Body of pancreas (tissue), 4 donors: ENCODE measurements at places on chromosomes 5 and 9.
A peak's percentile ranks its signal among the peaks of the same experiment; 100 is the strongest.

DNA sequence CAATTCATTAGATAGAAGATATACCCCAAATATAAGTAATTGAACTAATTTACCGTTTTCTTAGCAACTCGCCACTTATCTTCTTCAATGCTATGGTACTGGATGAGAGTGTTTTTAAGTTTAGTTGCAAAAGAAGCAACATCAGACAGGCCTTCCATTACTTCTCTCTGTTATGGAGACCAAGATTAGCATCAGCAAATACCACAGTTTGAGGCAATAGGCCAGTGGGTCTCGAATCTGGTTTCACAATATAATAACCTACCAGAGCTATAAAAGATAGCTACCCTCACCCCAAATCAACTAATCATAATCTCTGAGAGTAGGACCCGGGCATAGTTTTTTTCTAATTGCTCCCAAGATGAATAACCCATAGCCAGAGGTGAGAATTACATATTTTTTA, 5.1 kb downstream of the STARD4 start:
- DNase-seq, result no peak

- no peak for DNase-seq
Measured at GRCh38 chr5:124936626-124936933, 190.1 kb upstream of the ZNF608 start.

DNA sequence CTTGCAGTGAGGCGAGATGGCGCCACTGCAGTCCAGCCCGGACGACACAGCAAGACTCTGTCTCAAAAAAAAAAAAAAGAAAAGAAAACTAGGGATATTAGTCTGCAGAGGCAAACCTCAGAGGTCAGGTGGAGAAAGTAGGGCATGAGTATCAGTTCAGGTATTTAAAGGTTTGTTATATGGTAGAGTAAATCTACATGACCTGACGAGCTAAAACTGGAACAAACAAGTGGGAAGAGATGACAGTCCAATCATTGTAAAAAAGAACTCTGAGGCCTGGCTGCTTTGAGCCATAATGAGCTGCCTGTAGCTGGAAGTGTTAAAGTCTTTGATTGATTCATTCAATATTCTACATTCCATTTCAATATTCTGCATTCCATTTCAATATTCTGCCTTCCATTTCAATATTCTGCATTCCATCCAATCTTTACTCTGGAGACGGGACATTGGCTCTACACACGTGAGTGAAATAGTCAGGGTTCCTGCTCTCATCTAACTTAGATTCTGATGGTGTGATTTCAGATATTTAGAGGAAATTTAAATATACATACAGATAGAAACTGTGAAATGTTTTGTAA, 28.9 kb upstream of the GRAMD2B start:
- DNase-seq, result no peak

GRCh38 chr9:86350006-86350760, 4.0 kb downstream of the TUT7 start:
- DNase-seq, result no peak

- no peak for DNase-seq
Measured at GRCh38 chr5:148401604-148402003, 17.8 kb downstream of the FBXO38 start.

- DNase-seq, result no peak
Measured at GRCh38 chr9:132923346-132923902, 21.0 kb downstream of the TSC1 start.

GRCh38 chr9:129322022-129322621, 144.1 kb upstream of the IER5L start:
- peak; percentile 7 for DNase-seq

GRCh38 chr5:179759581-179760551, 27.2 kb downstream of the MAML1 start:
- no peak for DNase-seq

GRCh38 chr9:75190762-75191161, 102.4 kb downstream of the OSTF1 start:
- no peak for DNase-seq

DNA sequence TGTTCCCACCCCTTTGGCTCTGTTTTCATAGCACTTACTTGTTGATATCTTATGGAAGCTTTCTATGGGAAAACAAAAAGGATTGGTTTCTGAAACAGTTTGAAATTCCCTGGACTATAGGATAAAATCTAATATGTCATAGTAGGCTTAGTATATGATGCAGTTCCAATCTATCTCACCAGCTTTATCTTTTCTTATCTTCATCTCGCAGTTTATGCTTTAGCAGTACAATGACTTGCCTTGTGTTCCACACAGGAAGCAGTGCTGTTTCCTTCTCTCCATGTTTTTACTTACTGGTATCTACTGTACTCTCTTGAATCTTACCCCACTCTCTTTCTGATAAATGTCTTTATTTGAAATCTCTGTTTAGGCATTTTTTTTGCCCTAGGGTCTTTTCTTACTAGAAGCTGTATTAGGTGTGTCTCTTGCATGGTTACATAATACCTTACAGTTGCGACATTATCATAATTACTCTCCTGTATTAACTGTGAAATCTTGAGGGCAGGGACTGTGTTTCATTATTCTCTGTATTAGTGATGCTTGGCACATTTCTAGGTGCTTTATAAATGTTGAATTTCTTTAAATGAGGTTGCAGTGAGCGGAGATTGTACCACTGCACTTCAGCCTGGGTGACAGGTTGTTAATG, 76.3 kb downstream of the FOCAD start:
- no peak for DNase-seq

- no peak for DNase-seq
Measured at GRCh38 chr5:95375591-95375990, 15.6 kb upstream of the FAM81B start.

- peak; percentile 17 for DNase-seq
Measured at GRCh38 chr9:92501671-92502393, 19.5 kb upstream of the ASPN start.

DNA sequence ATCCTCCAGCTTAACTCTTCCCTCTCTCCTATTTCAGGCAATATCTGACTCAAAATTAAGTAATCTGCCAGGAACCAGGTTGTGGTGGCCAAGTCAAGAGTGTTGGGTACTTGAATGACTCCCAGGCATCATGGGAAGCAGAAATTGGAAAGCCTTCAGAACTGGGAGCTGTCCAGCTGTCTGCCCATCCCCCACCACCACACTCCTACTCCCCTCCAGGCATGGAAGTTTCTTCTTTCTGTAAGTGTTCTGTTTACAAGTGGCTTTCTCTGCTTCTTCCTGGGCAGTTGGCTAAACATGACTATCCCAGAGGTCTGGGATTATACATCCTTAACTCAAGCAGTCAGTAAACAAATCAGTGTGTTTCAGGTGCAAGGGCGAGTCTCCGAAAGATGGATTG, 14.6 kb upstream of the PBX3 start:
- DNase-seq, result no peak

DNA sequence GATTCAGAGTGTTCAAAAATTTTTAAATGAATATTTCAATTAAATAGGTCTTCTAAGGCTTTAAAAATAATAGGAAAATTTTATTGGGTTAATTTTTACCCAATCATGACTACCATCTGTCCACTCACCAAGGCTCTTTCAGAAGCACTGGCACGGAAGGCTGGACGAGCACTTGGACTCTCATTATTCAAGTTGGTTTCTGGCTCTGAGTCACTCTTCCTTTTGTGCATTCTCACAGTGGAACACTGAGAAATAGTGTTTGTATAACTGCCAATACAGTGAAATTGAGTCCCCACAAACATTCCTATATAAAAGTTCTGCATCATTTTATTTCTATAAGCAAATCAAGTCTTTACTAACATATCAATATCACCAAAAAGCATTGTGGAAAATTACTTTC, 1149.0 kb downstream of the EFNA5 start:
- no peak for DNase-seq

- no peak for DNase-seq
Measured at GRCh38 chr5:107474361-107474715, 196.4 kb downstream of the EFNA5 start.

GRCh38 chr5:121500310-121500709, 351.4 kb upstream of the FTMT start:
- no peak for DNase-seq
